ENCODE measurements at places on chromosomes 12 and 14.

GRCh38 chr12:132145334-132145733 lies 1.1 kb downstream of the NOC4L start:
- peaks cover 22% of the 10 kb centered on the region for H3K4me1 ChIP-seq
- H3K27me3 ChIP-seq, result no peaks in the 10 kb centered on the region
- H3K4me3 ChIP-seq, result peak overlapping the region; percentile 94
- H3K27ac ChIP-seq, result peak overlapping the region; percentile 98
- DNase-seq, result no peak

DNA sequence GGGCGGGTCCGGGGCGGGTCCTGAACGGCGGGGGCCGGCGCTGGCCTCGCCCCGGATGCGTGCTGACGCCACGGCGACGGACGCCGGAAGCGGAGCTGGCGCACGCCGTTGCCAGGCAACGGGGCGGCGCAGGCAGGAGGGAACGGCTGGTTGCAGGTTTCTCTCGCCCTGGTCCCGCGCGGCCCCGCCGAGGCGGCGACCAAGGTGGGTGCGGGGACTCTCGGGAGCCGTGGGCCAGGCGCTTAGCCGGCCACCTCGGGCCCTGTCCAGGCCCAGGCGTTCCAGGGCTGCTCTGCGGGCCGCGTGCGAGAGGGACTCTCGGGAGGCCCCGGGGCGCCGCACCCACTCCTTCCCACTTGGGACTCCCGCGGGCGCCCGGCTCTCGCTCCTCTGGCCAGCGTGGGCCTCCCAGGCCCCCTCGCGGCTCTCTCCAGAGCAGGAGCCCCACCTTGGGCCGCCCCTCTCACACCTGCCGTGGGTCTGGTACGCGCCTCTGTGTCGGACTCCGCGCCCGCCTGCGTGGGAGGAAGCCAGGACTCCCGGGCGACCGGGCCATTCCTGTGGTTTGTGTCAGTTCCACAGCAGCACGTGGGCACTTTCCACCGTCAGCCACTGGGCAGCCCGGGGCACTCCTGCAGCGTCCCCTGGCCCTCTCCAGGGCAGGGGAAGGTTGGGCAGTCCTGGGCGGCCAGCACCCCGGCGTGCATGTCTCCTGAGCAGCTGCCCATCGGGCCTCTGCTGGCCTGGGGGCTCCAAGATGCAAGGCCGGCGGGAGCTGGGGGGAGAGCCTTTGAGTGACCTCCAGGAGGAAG lies at the start of gene CLBA1:
Gene CLBA1 (plus strand): TSS at position 114 of the 812 bp plus-strand sequence. CDS start 644 bp downstream, at position 758.
- peak; percentile 77 for DNase-seq
- peaks cover 10% of the 10 kb centered on the region for H3K4me1 ChIP-seq
- peaks cover 2% of the 10 kb centered on the region for H3K36me3 ChIP-seq
- H3K4me3 ChIP-seq, result peak within 1 kb of the TSS; percentile 83
- H3K27me3 ChIP-seq, result peaks cover 3% of the 10 kb centered on the region

- peaks cover 11% of the 10 kb centered on the region for H3K4me1 ChIP-seq
- no peaks in the 10 kb centered on the region for H3K27me3 ChIP-seq
- H3K27ac ChIP-seq, result no peak overlapping the region
Observed at GRCh38 chr12:700016-700415, 36.8 kb upstream of the NINJ2 start.

DNA sequence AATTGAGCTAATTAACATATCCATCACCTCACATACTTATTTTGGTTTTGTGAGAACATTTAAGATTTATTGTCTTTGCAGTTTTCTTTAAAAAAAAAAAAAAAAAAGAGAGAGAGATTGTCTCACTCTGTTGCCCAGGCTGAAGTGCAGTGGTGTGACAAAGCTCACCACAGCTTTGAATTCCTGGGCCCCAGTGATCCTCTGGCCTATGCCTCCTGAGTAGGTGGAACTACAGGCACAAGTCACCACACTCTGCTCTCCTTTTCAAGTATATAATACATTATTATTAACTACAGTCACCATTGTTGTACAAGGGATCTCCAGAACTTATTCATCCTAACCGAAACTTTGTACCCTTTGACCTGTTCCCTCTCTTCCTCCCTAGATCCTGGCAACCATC lies 64.0 kb downstream of the NUMB start:
- no peak overlapping the region for H3K4me3 ChIP-seq
- peaks cover 4% of the 10 kb centered on the region for H3K36me3 ChIP-seq
- H3K27me3 ChIP-seq, result no peaks in the 10 kb centered on the region
- no peak overlapping the region for H3K27ac ChIP-seq
- H3K4me1 ChIP-seq, result peaks cover 18% of the 10 kb centered on the region

DNA sequence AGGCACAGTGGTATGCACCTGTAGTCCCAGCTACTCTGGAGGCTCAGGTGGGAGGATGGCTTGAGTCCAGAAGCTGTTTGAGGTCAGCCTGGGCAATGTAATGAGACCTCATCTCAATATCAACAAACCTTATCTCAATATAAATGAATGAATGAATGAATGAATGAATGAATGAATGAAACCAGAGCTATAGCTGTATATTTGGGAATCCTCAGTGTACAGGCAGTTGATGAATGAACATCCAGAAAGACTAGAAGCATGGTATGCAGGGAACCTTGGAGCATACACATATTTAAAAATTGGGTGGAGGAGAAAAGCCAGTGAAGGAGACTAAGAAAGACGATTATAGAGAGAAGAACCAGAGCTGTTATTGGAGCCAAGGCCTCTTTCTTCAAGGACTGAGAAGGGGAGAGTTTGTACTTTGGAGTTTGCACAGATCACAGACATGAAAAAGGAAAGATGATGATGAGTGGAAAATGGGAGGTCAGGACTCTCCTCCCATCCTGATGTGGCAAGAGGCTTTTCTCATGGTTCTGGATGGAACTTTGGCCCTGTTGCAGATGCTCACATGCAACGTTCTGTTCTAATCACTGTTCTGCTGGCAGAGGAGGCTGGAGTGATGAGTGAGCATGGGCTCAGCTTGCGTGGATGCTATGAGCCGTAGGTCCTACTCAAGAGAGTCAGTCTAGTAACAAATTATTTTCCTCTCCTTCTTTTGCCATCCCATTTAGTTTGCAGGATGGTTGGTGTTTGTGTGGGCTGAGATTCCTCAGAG lies 114.4 kb downstream of the PRKCH start:
- H3K4me1 ChIP-seq, result peaks cover 9% of the 10 kb centered on the region
- H3K36me3 ChIP-seq, result no peaks in the 10 kb centered on the region
- DNase-seq, result no peak

DNA sequence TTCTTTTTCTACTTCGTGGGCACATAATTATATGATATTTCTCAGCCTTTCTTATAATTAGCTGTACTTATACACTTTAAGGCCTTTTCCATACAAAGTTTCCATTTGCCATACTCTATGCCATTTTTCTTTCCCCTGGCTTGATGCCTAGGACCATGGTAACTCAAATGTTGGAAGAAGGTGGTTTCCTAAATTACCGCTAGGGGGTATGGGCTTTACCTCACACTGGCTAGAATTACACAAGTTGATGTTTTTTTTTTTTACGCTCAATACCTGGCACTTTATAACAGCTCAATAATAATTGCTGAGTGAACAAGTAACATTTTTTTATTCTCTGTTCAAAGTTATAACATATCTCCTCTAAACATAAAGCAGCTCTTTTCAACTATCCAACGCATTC lies 306.8 kb upstream of the LRFN5 start:
- DNase-seq, result no peak
- H3K4me1 ChIP-seq, result no peaks in the 10 kb centered on the region
- no peaks in the 10 kb centered on the region for H3K27me3 ChIP-seq

DNA sequence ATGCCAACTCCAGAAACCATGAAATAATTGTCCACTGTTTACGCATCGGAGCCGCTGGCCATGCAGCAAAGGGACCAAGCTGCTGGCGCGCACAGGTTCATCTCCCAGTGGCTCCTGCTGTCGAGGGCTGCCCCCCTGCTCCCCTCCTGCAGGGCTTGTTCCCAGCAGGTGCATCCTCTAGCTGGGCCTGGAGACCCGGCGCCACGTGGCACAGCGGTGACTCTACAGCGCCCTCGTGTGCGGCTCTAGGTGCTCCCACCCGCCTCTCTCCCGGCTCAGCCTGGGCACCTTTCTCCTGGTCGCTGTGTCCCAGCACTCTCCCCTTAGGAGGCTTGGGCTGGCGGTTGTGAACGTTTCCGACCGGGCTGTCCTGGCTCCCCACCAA lies 37.5 kb upstream of the INF2 start:
- H3K36me3 ChIP-seq, result no peaks in the 10 kb centered on the region
- no peaks in the 10 kb centered on the region for H3K27me3 ChIP-seq
- no peak overlapping the region for H3K4me3 ChIP-seq
- no peak for DNase-seq

DNA sequence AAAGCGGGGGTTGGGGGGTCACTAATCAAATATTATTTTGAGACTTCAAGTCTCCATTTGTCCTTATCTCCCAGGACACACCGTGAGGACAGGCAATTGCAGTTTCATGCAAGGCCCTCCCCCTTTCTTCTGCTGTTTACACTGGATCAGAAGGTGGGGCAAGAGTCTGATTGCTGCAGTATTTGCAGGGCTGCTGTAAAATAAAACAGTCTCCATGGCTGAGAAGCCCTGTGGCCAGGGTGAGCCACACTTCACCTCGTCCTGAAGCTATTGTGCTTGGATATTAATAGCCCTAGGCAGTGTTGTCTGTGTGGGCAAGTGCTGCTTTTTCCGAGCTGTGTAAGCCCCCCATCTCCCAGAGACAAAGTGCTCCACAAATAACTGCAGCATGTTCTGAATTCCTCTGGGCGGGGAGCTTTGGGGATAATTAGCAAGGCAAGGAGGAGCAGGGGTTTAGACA lies 187.4 kb upstream of the NTF3 start:
- H3K27ac ChIP-seq, result no peak overlapping the region
- H3K36me3 ChIP-seq, result no peaks in the 10 kb centered on the region
- no peak overlapping the region for H3K4me3 ChIP-seq
- H3K4me1 ChIP-seq, result no peaks in the 10 kb centered on the region

DNA sequence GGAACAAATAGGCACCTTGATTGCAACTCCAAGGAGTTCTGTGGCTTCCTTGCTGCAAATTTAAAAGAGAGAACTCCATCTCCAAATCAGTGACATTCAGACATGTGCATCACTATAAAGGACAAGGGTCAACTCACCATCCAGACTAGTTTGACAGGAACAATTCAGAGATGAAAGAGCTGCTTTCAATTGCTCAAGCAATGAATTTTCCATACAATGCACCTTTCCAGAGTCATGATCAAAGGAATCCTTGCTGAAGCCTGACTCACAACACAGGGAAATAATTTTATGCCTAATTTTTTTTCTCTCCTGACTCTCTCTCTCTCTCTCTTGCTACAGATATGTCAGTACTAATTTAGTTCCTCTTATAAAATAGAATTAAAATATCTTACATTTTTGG lies 380.5 kb upstream of the GARIN6 start:
- no peaks in the 10 kb centered on the region for H3K4me1 ChIP-seq
- H3K27me3 ChIP-seq, result no peaks in the 10 kb centered on the region
- H3K36me3 ChIP-seq, result no peaks in the 10 kb centered on the region
- no peak overlapping the region for H3K4me3 ChIP-seq
- DNase-seq, result no peak

DNA sequence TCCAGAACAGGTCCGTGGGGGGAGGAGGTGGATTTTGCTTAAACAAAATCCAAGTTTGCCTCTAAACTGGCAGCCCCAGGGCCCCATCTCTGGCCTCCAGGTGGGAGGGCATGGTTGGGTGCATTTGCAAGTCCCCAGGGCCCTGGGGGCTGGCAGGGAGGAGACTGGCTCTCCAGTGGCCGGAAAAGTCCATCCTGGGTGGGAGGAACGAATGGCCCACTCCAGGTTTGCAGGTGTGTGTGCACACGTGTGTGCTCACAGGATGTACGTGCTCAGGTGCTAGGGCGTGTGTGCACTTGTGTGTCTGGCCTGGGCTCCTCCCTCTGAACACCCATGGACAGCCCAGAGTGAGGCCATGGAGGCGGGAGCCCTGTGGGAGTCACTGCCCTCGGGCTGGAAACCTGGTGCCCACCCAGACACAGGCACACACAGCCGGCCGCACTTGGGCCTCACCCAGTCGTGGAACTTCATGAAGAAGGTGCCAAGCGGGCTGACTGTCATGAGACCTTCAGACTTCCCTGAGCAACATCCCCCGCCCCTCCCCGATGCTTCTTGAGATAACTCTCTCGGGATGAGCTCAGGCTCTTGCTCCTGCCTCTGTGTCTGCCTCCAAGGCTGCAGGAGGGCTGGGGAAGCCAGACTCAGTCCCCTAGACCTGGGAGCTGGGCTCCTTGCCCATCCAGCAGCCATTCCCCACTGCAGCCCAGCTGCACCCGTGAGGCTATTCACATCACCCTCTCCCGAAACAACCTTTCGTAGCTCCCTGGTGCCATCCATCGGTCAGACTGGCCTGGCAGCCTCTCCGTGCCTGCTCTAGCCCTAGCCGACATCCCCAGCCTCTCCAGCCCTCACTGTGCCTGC lies 9.4 kb downstream of the AHNAK2 start:
- H3K4me1 ChIP-seq, result peaks cover 9% of the 10 kb centered on the region
- H3K27ac ChIP-seq, result no peak overlapping the region
- DNase-seq, result no peak
- H3K4me3 ChIP-seq, result no peak overlapping the region
- H3K27me3 ChIP-seq, result peaks cover 9% of the 10 kb centered on the region
- no peaks in the 10 kb centered on the region for H3K36me3 ChIP-seq

GRCh38 chr14:92785667-92786426 lies 8.3 kb upstream of the GOLGA5 start:
- no peaks in the 10 kb centered on the region for H3K27me3 ChIP-seq
- no peak for DNase-seq
- H3K27ac ChIP-seq, result no peak overlapping the region

GRCh38 chr14:45426685-45427282 lies 173.8 kb upstream of the MIS18BP1 start:
- H3K27ac ChIP-seq, result no peak overlapping the region
- H3K27me3 ChIP-seq, result no peaks in the 10 kb centered on the region
- DNase-seq, result no peak
- H3K4me3 ChIP-seq, result no peak overlapping the region
- no peaks in the 10 kb centered on the region for H3K4me1 ChIP-seq
- H3K36me3 ChIP-seq, result no peaks in the 10 kb centered on the region

GRCh38 chr12:94761559-94761958 lies 111.2 kb upstream of the TMCC3 start:
- peaks cover 24% of the 10 kb centered on the region for H3K4me1 ChIP-seq
- DNase-seq, result no peak
- H3K36me3 ChIP-seq, result peaks cover 4% of the 10 kb centered on the region
- H3K27ac ChIP-seq, result no peak overlapping the region
- no peak overlapping the region for H3K4me3 ChIP-seq
- H3K27me3 ChIP-seq, result no peaks in the 10 kb centered on the region

GRCh38 chr12:6085841-6086240 lies 38.6 kb downstream of the VWF start:
- H3K36me3 ChIP-seq, result no peaks in the 10 kb centered on the region
- H3K27ac ChIP-seq, result no peak overlapping the region
- peaks cover 9% of the 10 kb centered on the region for H3K27me3 ChIP-seq
- no peak overlapping the region for H3K4me3 ChIP-seq
- H3K4me1 ChIP-seq, result no peaks in the 10 kb centered on the region

- peaks cover 7% of the 10 kb centered on the region for H3K4me1 ChIP-seq
- H3K27ac ChIP-seq, result no peak overlapping the region
- peaks cover 24% of the 10 kb centered on the region for H3K36me3 ChIP-seq
- H3K4me3 ChIP-seq, result no peak overlapping the region
- no peak for DNase-seq
Observed at GRCh38 chr12:125110641-125111360, 45.6 kb downstream of the AACS start.

DNA sequence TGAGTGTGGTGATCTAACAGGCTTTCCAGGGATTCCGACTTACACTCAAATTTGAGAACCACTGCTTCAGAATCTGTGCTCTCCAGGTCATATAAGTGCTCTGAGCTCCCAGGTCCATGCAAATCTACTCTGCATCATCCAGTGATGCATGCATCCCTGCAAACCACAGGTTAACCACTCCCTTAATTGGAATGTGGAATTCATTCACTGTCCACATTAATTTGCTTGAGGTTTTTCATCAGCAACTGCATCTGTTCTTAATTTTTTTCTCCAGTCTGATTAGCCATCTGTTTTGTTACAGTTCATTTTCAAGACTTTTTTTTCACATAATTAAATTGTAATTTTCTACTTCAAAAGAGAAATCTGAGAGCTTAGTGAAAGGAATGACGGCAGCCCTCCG lies 43.4 kb upstream of the RIN3 start:
- no peaks in the 10 kb centered on the region for H3K4me1 ChIP-seq
- H3K4me3 ChIP-seq, result no peak overlapping the region

Measured in memory B cell (primary cell).